ENCODE measurements at places on chromosomes 7 and 10. TPM values are rescaled to one million over a fixed set of nuclear protein-coding genes. Genes with fewer than 3 reads are reported as not detected.

DNA sequence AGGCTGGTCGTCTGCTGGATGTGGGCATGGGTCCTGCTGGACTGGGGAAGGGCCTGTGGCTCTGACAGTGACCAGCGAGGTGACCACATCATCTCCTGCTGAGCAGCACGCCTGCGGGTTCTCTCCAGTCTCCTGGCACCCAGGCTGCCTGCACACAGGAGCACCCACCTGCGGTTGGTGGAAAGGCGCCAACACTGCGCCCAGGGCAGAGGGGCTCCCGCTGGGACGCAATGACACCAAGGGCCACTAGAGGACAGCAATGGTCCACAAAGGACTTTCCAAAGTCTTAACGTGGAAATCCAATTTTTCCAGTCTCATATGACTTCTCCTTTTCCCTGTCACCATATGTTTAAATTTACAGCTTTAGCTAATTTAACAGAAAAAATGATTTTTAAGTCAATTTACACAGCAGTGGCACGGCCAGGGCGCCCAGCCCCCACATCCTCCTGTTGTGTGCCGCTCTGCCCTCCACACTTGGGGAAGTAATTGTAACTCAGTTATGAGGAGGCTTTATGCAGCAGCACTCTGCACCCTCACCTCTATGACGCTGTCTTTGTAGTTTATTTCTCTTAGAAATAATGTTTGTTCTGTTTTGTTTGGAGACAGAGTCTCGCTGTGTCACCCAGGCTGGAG, 38.1 kb downstream of the CFAP46 start:
- H3K36me3 ChIP-seq: no peaks in the 10 kb centered on the region
- peak; percentile 38 for DNase-seq
- H3K4me1 ChIP-seq: no peaks in the 10 kb centered on the region
- H3K27me3 ChIP-seq: peaks cover 35% of the 10 kb centered on the region
- H3K4me3 ChIP-seq: no peak overlapping the region

GRCh38 chr7:26549281-26549944, 257.8 kb downstream of the SNX10 start:
- no peak overlapping the region for H3K27ac ChIP-seq
- no peak for DNase-seq
- no peaks in the 10 kb centered on the region for H3K27me3 ChIP-seq
- H3K4me1 ChIP-seq: no peaks in the 10 kb centered on the region
- H3K36me3 ChIP-seq: no peaks in the 10 kb centered on the region

GRCh38 chr10:76975126-76975525, 662.5 kb downstream of the KCNMA1 start:
- H3K27me3 ChIP-seq: no peaks in the 10 kb centered on the region
- H3K36me3 ChIP-seq: no peaks in the 10 kb centered on the region
- no peak for DNase-seq
- H3K27ac ChIP-seq: no peak overlapping the region

- H3K27ac ChIP-seq: no peak overlapping the region
- no peaks in the 10 kb centered on the region for H3K4me1 ChIP-seq
- no peaks in the 10 kb centered on the region for H3K36me3 ChIP-seq
These were observed 3.0 kb upstream of the VIPR2 start for GRCh38 chr7:159147687-159148086.

DNA sequence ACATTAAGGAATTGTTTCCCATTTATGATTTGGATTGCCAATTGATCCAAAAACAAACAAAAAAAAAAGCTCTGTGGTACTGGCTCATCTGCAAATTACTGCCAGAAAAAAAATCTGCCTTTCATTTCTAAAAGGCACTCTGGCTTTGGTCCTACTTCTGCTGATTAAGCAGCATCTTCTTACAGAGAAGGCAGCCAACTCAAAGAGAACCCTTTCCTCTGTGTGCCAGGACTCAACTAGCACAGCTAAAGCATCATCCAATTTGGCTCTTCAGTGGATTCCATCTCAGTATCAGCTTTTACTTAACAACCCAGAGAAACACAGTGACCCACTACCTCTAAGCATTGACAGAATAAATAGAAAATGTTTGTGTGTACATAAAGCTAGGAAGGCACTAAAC, 80.6 kb downstream of the GSAP start:
- peaks cover 25% of the 10 kb centered on the region for H3K4me1 ChIP-seq
- no peak overlapping the region for H3K27ac ChIP-seq
- H3K36me3 ChIP-seq: no peaks in the 10 kb centered on the region
- DNase-seq: no peak
- no peaks in the 10 kb centered on the region for H3K27me3 ChIP-seq

- H3K36me3 ChIP-seq: no peaks in the 10 kb centered on the region
- H3K27me3 ChIP-seq: no peaks in the 10 kb centered on the region
- H3K4me3 ChIP-seq: peak overlapping the region; percentile 19
- DNase-seq: no peak
- peaks cover 59% of the 10 kb centered on the region for H3K4me1 ChIP-seq
These were observed 46.9 kb downstream of the ZNF438 start for GRCh38 chr10:30984563-30985328.

The NACAD gene
- total RNA-seq: 1.1 TPM

DNA sequence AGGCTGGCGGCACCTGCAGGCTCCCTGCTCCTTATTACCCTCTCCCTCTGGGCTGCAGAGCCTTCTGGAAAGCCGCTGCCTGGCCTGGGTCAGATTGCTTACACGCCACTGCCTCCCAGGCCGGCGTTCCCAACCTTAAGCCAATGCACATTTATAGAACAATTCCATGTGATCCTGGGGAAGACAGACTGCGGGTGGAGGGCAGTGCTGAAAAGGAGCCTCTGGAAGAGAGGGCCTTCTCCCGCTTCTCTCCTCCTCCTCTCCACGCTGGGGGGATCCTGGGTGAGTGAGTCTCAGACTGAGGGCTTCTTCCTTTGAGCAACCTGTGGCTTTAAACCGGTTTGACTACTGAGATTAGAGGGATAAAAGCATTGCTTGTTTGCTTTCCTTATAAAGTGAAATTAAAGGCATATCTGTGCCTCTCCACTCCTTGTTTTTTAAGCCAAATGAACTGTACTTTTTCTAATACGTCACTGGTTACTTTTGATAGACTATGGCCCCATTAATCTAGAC, 5.5 kb downstream of the TACC2 start:
- DNase-seq: peak; percentile 52
- peaks cover 28% of the 10 kb centered on the region for H3K4me1 ChIP-seq
- peak overlapping the region; percentile 98 for H3K27ac ChIP-seq
- H3K27me3 ChIP-seq: no peaks in the 10 kb centered on the region

DNA sequence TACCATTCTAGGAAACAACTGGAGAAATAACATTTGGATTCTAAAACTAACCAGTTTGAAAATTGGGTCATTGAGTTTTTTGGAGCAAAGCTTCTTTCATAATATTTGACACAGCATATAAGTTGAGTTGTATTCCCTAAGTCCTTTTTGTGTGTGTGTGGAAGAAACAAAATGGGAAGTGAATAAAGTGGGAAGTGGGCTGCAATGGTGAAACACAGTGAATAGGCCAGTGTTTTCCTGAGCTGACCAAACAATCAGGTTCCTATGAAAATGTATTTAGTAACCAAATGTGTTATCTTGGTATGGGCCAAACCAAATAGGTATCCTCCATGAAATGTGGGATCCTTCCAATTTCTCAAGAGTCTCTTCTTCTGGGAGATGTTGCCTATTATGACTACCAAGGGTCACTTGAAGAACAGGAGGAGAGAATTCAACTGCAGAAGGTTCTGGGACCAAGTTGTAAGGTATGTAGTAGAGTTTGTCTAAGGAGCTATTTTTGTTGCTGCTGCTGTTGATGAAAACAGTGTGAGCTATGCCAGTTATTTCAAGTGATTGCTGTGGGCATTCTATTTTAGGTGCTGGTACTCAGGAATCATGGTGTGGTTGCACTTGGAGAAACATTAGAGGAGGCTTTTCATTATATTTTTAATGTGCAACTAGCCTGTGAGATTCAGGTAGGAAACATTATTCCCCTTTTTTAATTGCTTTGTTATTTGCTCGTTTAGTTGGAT, 88.3 kb upstream of the MXI1 start:
- no peaks in the 10 kb centered on the region for H3K27me3 ChIP-seq
- no peak for DNase-seq
- no peak overlapping the region for H3K4me3 ChIP-seq
- peaks cover 15% of the 10 kb centered on the region for H3K4me1 ChIP-seq
- peaks cover 9% of the 10 kb centered on the region for H3K36me3 ChIP-seq

DNA sequence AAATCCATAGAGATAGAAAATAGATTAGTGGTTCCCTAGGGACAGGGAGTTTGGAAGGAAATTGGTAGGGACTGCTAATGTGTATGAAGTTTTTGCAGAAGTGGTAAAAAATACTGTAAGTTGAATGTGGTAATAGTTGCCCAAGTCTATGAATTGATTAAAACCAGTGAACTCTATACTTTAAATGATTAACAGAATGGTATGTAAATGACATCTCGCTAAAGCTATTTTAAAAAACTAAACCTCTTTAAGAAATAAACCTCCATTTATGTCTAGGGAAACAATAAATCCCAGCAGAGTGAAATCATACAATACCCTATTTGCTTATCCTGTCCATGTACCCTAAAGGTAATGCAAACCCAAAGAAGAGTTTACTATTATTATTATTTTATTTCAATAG, 61.4 kb downstream of the IPMK start:
- no peak for DNase-seq
- H3K4me3 ChIP-seq: no peak overlapping the region
- peaks cover 11% of the 10 kb centered on the region for H3K36me3 ChIP-seq
- no peaks in the 10 kb centered on the region for H3K27me3 ChIP-seq

The RET gene
- total RNA-seq: 0.63 TPM

The DTX2 gene
- 13.6 TPM for total RNA-seq

DNA sequence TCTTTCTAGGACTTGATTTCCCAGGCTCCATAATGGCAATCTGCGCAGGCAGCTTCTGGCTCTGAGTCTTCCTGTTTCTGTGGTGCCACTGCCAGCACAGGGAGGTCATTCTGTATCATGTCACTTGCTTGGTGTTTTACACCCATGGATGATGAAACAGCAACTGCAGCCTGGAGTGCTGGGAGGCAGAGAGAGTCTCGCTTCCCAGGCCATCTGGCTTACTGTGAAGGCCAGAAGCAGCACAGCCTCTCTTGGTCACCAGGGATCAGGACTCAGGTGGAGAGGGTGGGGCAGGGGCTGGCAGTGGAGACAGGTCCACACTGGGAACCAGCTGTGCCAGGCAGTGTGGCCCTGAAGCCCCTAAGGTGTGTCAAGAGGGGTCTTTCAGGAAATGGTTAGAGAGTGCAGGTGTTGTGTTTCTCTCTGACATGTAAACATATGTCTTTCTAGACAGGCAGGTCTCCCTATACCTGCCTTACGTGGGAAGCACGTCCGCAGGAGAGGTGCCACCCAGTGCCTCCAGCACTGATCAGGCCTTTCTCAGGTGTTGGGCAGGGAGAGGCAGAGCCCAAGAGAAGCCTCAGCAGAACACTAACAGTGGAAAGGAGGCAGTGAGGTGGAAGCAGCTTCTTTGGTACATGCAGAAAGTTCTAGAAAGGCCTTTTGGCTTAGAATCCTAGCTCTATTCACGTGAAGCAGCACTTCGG, 71.4 kb downstream of the INSIG1 start:
- no peak for DNase-seq
- peaks cover 67% of the 10 kb centered on the region for H3K27me3 ChIP-seq
- peaks cover 15% of the 10 kb centered on the region for H3K4me1 ChIP-seq
- no peak overlapping the region for H3K4me3 ChIP-seq
- H3K27ac ChIP-seq: no peak overlapping the region
- no peaks in the 10 kb centered on the region for H3K36me3 ChIP-seq

- no peaks in the 10 kb centered on the region for H3K4me1 ChIP-seq
- H3K4me3 ChIP-seq: no peak overlapping the region
- H3K27me3 ChIP-seq: no peaks in the 10 kb centered on the region
- H3K36me3 ChIP-seq: no peaks in the 10 kb centered on the region
- no peak overlapping the region for H3K27ac ChIP-seq
- no peak for DNase-seq
These were observed 46.6 kb downstream of the AGMO start for GRCh38 chr7:15515252-15515651.

DNA sequence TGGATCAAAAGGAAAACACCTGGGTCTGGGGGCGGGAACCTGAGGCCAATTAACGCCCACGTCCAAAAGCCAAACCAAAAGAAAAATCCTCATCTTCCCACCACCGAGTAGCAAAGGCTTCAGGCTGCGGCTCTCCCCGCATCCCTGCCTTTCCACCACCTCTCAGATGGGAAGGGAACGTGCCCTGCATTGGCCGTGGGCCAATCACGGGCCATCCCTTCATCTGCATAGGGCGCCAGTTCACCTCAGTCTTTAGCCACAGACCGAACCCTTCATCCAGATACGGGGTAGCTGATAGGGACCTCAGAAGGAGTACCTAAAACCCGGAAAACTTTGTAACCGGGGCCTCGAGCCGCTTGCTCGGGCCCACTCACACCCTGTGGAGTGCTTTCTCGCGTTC, 626 bp downstream of the PRPF18 start:
- H3K4me3 ChIP-seq: peak overlapping the region; percentile 81
- peaks cover 22% of the 10 kb centered on the region for H3K4me1 ChIP-seq
- H3K36me3 ChIP-seq: peaks cover 3% of the 10 kb centered on the region

DNA sequence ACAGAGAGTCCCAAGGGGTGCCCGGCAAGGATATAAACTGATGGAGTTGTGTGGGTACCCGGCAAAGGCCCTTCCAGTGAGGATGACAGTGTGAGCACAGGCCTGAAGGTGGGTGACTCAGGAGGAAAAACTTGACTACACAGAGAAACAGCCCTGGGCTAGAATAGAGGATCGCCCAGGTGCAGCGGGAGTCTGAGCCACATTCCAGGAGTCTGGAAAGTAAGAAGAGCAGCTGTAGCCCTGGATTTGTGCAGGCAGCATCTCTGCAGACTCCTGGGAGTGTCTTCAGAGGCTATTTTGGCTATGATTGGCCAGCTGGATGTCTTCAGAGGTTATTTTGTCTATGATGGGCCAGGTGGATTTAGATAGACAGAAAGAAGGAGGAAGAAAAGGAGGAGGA, 367.6 kb upstream of the MKI67 start:
- H3K27ac ChIP-seq: no peak overlapping the region
- no peaks in the 10 kb centered on the region for H3K4me1 ChIP-seq
- no peaks in the 10 kb centered on the region for H3K36me3 ChIP-seq
- no peak overlapping the region for H3K4me3 ChIP-seq
- DNase-seq: no peak
- no peaks in the 10 kb centered on the region for H3K27me3 ChIP-seq

GRCh38 chr10:391847-392704, 256.8 kb downstream of the ZMYND11 start:
- peaks cover 3% of the 10 kb centered on the region for H3K36me3 ChIP-seq
- DNase-seq: no peak
- no peak overlapping the region for H3K27ac ChIP-seq
- peaks cover 23% of the 10 kb centered on the region for H3K4me1 ChIP-seq
- no peak overlapping the region for H3K4me3 ChIP-seq

The CUZD1 gene
- 0.19 TPM for total RNA-seq

The WIPF3 gene
- 30.7 TPM for total RNA-seq

The ABCA13 gene
- 0.12 TPM for total RNA-seq

The IFIT2 gene
- 1.9 TPM for total RNA-seq
